ENCODE measurements at places on chromosomes 6 and 20.
A peak's percentile ranks its signal among the peaks of the same experiment; 100 is the strongest.

- DNase-seq: no peak
Observed at GRCh38 chr6:64838726-64839125, 868.3 kb downstream of the EYS start.

GRCh38 chr6:17725083-17725482, 18.4 kb upstream of the NUP153 start:
- DNase-seq: no peak

GRCh38 chr6:14665827-14666724, 548.5 kb downstream of the CD83 start:
- DNase-seq: peak; percentile 37

DNA sequence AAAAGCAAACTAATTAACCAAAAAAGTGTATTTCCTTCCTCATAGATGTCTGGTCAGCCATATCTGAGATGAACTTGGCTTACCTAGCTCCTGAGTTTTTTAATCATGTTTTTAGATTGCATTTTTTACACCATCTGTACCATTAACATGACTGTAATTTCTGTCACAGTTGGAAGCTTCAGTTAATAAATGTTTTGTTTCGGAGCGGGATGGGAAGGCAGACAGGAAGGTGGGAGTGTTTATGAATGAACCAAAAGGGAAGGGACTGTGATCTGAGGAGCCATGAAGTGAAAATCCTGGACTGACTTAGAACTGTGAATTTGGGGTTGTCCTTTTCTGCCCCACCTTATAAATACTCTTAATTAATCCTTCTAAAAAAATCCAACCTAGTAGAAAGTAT, 445.6 kb upstream of the SOX4 start:
- DNase-seq: no peak

- no peak for DNase-seq
Observed at GRCh38 chr6:121896771-121897170, 461.3 kb downstream of the GJA1 start.

DNA sequence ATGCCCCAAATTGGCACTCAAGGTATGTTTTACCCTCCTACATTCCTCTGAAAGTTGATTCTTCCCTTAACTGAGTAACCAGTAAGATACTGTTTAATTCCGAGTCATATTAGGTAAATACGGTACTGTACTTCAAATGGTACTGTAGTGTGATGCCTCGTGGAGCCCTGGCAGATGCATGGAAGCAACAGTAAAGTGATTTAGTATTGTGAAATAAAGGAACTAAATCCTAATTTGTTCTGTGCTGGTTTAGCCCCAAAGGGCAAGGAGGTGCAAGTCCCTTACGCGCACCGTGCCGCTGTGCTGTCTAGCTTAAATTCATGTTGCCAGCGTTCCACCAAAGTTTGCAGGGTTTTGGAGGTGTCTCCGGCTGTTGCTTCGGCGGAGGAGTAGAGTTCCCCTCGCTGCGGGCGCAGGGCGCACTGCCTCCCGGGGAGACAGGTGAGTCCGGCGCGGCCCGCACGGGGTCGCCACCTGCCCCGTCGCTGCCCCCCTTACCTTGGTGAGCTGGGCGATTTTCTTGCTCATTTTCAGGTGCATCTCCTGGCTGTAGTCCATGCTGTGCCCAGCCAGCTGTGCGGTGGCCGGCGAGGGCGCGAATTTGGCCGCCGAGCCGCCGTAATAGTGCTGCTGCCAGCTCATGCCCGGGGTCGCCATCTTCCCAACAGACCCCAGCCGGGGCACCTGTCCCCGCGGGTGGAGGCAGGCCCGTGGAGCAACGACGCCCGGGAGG, 655 bp downstream of the FAM184A start:
- DNase-seq: peak; percentile 63

- DNase-seq: peak; percentile 51
Observed at GRCh38 chr20:19828232-19828631, 70.2 kb downstream of the RIN2 start.

GRCh38 chr6:35035481-35036030, 105.6 kb downstream of the TCP11 start:
- no peak for DNase-seq

GRCh38 chr6:83365931-83366330, 64.9 kb downstream of the ME1 start:
- no peak for DNase-seq

DNA sequence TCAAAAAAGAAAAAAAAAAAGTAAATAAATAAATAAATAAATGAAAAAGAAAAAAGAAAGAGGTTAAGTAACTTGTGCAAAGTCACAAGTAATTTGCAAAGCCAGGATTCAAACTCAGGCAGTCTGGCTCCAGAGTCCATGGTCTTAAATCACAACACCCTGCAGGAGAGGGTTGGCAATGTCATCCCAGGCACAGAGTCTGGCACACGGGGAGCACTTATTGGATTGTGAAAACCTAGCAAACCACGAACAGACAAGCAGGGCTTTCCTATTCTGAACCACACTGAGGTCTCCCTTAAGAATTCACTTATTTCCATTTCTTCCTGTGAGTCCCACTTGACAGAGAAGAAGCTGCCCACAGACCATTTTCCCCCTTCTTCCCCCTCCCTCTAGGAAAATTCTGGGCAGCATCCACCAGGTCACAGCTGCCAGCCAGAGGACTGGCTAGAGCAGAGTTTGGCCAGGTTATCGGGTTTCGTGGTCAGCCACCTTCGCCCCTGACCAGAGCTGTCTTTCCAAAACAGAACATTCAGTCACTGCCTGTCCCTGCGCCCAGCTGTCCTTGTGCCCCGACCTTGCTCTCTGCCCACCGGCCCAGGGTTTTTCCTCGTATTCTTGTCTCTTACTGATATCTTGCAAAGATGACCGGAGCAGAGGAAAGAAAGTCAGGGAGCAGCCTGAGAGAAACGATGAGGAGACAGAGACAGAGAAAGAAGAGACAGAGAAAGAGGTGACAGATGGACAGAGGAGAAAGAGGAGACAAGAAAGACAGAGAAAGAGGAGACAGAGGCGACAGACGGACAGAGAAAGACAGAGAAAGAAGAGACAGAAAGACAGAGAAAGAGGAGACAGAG, 106.4 kb upstream of the PTPN1 start:
- DNase-seq: no peak

DNA sequence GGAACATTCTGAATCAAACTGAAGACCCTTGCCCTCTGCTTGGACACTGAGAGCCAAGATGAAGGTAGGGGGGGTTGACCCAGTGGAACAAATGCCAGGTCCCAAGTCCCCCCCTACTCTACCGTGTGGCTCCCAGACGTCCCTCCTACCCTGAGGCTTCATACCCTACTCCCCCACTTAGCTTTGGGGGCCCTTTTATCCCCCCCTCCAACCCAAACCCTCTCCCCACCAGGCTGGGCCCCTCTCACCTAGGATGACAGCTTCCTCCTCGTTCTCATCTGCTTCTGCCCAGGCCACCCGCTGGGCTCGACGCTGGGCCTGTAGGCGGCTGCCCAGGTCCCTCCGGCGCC, 1.5 kb downstream of the DDRGK1 start:
- DNase-seq: no peak

GRCh38 chr6:1372690-1373089, 16.7 kb upstream of the FOXF2 start:
- no peak for DNase-seq

DNA sequence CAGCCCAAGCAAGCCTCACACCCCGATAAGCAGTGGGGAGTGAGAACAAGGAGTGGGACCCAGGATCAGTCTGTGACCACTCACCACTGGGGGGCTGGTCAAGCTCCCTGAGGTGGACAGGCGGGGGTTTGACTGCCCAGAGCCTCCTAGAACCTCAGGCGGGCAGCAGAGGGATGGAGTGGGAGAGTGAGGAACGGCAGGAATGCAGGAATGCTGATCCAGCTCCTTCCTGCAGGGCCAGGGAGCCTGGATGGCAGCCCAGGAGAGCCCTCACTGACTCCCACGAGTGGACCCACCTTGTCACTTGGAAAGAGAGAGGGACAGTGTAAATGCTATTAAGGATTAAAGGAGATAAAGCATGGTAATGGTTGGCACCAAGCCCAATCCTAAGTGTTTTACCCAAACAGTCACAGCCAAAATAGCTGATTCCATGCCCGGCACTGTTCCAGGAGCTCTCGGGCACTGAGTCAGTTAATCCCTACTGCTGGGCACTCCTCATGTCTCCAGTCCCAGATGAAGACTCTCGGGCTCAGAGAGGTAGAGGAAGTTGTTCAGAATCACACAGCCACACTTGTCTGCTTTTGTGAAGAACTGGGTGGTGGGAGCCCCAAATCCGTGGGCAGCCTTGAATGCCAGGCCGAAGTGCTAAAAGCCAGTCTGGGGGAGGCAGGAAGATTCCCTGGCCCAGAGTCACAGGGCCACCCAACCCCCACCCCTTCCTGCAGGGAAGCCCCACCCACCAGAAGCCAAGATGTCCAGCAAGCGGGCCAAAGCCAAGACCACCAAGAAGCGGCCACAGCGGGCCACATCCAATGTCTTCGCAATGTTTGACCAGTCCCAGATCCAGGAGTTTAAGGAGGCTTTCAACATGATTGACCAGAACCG, 3.1 kb downstream of the MYL9 start:
- no peak for DNase-seq

GRCh38 chr6:5461365-5461764, 200.1 kb downstream of the FARS2 start:
- DNase-seq: no peak

DNA sequence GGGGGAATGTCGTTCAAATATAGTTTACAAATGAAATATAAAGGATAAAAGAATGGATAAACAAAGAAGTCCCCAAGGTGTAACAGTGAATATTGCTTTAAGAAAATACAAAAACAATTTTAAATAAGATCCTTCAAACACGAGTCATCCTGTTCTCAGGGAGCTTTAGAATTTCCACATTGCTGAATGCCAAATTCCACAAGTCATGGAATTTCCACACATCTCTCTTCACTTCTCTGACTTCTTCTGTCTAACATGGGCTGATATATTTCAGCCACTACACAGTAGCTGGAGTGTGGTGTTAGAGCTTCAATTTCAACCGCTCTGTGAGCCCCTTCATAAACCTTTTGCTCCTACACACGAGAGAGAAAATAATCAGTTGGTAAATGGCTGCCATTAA, 28.0 kb downstream of the IL22RA2 start:
- no peak for DNase-seq

DNA sequence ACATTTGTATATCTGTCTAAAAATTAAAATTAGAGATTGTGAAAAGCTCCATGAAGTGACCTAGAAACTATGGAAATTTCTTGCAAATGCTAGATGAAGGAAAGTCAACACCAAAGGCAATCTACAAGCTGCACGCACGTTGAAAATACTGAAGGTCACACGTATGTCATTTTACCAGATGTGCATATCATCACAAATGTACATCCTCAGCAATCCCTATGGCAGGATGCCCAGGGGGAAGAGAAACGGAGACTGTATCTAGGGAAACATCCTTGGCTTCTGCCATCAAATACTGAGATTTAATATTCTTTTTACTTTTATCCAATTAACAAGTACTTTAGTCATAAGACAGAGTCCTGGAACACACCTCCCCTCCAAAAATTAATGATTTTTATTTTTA, 672.0 kb downstream of the RNF144B start:
- DNase-seq: no peak

DNA sequence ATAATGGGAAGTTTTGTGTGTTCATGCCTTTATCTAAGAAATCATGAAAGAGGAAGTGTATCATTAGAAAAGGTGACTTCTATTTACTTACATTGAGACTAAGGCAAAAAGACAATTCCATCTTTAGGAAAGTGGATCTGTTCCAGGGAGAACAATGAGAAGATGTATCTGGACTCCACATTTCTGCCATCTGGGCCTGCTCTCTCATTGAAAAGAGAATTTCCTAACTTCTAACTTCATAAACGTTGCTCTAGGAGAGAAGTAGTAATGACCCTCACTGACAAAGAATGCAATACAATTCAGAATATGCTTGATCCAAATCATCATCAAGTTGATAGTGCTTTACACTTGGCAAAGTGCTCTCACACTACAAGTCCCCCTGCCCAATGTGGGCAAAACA, 294.2 kb downstream of the OGFRL1 start:
- no peak for DNase-seq

DNA sequence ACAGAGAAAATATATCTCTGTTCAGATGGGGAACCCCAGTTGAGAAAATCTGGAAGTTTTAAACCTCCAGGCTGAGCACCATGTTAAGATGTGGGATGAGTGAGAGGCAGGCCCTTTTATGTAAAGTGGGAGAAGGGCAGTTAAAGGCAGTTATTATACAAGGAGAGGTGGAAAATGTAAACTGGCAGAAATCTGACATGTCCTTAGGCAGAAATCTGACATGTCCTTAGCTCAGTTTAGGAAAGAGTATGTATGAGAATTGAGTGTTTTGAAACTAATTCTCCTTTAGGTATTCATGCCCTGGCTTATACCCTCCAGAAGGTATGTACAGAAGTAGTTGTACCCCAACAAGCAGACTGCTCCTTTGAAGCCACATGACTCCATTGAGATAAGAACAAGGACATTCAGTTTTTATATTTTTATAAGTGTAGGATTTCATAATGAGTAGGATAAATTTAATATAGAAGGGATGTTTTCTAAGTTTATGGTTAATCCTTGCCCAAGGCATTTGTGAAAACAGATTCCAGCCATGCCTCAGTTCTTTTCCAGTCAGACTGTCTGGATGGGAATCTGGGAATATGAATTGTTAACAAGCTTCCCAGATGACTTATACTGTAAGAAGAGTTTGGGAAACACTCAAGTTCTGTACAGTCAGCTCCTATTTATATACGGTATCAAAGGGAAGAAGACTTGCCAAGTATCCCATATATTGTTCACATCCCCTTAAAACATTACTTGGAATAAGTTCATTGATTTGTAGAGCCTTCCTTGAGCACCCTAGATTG, 87.7 kb downstream of the SCAND1 start:
- no peak for DNase-seq

GRCh38 chr20:32727683-32728082, 15.6 kb downstream of the COMMD7 start:
- no peak for DNase-seq

- no peak for DNase-seq
Observed at GRCh38 chr20:19735446-19735845, 22.6 kb upstream of the RIN2 start.

DNA sequence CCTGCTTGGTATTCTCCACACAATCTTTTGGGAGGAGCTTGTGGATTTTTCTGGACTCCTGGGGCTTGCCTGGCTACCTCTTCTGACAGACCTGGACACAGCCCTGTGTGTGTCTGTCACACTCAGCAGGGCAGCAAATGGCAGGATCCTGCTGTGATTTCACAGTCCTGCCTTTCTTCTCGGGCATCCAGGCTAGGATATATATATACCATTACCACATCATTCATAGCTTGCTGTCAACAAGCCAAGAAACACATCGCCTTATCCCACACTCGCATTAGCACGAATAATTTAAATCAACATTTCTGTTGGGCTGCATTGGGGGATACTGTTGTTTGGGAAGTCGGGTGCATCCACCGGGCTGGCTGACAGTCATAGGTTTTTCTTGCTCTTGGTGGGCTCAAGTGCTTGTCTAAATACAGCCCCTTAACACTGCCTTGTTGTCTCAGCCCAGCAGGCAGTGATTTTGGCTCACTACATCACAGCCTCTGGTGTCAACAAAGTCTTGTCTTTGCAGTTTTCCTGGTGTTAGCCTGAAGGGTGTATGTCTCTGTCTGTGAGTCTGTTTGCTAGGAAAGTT, 154.9 kb upstream of the FERMT1 start:
- no peak for DNase-seq

- DNase-seq: no peak
Observed at GRCh38 chr20:38853759-38854158, 48.3 kb downstream of the PPP1R16B start.

GRCh38 chr20:51510169-51510568, 32.4 kb downstream of the NFATC2 start:
- DNase-seq: no peak
